ENCODE measurements at places on chromosomes 4 and X. TPM values are rescaled to one million over a fixed set of nuclear protein-coding genes. Genes with fewer than 3 reads are reported as not detected.

P2RY4 gene
- polyA plus RNA-seq = not detected

MAD2L1 gene
- 24.4 TPM for polyA plus RNA-seq

CT45A5 gene
- 6.7 TPM for polyA plus RNA-seq

NUDT11 gene
- 78.7 TPM for polyA plus RNA-seq

MTMR8 gene
- 0.47 TPM for polyA plus RNA-seq

NLRP2B gene
- not detected for polyA plus RNA-seq

Data from testis (tissue), 5 donors.